ENCODE measurements at places on chromosomes 7 and 10.
A peak's percentile ranks its signal among the peaks of the same experiment; 100 is the strongest.

DNA sequence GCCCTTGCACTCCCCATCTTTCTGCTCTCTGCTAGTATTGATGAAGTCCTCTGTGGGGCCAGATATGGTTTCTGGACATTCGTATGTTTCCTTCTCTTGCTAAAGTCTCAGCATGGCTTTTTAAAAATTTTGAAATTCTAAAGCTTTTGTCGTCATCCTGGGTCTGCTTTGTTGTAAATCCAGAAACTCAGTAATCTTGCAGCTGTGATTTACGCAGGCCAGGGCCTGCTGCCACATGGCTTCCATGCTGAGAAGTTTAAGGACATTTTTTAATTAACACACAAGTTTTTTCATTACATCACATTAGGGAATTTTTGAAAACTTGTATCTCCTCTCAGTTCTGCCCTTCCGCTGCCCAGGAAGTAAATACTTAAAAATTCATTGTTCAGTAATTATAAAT, 686.1 kb upstream of the IGFBP3 start:
- DNase-seq: no peak

- no peak for DNase-seq
Observed at GRCh38 chr7:138898255-138898654, 82.9 kb downstream of the KIAA1549 start.

GRCh38 chr7:110881721-110882120, 209.2 kb upstream of the LRRN3 start:
- no peak for DNase-seq

DNA sequence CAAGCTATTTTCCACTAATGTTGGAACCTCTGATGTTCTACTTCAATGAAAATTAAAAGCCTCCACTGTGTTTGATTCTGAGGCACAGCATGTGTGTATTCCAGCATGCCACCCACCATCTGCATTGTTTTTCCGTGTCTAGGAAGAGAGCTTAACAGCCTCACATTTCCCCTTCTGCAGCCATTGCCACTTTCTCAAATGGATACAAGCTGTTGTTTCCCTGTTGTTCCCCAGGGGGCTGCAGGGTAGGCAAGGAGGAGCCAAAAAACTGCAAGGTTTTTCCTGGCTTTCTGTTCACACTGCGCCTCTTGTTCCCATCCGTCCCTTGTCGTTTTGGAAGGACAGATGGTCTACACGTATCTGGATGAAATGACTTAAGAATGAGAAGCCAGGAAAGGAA, 72.3 kb upstream of the DNAJB12 start:
- peak; percentile 32 for DNase-seq

- no peak for DNase-seq
Observed at GRCh38 chr7:31646942-31647341, 40.1 kb upstream of the PPP1R17 start.

DNA sequence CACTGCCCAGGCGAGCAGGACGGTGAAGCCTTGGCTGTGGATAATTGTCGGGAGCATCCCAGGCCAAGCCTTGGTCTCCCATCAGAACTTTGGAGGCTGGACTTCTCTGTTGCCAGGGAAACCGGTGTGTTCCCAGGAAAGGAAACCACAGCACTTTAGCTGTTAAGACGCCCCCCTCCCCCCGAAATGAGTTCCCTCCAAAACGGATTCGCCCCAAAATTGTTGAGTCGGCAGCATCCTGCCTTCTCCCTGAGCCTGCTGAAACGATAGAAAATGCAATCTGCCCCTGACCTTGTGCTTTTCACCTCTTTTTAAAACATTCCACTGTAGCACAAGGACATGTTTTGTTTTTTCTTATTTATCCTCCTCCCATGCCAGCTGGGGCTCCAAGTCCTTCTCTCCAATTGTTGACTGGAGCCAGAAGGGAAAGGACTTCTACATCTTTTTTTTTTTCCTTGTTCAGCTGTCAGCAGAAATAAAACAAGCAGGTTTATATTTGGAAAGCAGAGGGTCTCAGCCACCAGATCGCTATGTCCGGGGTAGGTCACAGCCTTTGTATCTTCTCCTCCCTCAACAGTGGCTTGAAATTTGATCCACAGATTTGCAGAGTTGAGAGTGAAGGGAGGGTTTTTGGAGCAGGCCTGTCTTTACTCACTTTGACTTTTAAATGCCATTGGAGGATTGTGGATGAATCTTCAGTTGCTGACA, 116.5 kb downstream of the ZMIZ1 start:
- peak; percentile 71 for DNase-seq

DNA sequence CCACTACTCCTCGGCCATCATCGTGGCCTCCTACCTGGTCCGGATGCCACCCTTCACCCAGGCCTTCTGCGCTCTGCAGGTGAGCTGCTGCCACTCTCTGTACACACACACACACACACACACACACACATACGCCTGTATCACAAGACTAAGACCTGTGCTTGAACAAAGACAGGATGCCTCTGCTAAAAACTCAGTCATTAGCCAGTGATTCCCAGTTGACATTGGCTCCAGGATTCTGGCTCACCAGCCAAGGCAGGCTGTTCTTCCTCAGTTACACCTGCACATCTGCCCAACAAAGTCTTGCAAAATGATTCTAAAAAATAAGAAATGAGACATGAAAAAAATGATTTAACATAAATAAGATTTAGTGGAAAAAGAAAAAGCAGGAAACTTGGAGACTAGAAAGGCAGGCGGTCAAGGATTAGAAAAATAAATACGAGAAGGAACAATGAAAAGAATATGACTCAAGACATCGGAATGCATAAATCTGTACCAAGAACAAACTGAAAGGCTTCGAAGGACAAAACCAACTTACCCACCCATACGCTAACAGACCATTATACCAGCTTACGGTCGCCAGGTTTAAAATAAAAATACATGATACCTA, 7.4 kb upstream of the LRRC18 start:
- no peak for DNase-seq

- DNase-seq: no peak
Observed at GRCh38 chr7:1939434-1940401, 269.6 kb downstream of the ELFN1 start.

DNA sequence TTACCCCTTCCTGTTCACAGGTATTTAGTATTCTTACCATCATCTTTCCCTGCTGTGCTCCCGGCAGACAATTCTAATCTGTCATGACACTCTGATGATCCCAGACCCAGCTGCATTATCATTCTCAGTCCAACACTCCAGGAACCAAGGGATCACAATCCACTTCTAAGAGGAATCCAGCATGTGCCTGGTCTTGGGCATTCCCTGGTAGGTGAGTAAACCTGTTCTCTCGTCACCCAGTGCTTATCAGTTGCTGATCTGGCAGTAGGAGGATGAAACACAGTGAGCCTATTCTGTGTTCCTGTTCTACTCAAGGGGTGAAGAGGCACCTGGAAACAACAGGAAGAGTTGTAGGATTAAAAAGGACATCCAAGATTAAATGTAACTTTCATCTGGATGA, 1.3 kb upstream of the DMBT1 start:
- peak; percentile 14 for DNase-seq

- no peak for DNase-seq
Observed at GRCh38 chr10:121611393-121612159, 13.3 kb upstream of the FGFR2 start.

GRCh38 chr10:72132854-72133253, 44.5 kb upstream of the SPOCK2 start:
- DNase-seq: no peak

GRCh38 chr7:22541789-22542188, 41.8 kb upstream of the STEAP1B start:
- no peak for DNase-seq

- DNase-seq: peak; percentile 20
Observed at GRCh38 chr7:5550385-5550784, 126.8 kb upstream of the TNRC18 start.

DNA sequence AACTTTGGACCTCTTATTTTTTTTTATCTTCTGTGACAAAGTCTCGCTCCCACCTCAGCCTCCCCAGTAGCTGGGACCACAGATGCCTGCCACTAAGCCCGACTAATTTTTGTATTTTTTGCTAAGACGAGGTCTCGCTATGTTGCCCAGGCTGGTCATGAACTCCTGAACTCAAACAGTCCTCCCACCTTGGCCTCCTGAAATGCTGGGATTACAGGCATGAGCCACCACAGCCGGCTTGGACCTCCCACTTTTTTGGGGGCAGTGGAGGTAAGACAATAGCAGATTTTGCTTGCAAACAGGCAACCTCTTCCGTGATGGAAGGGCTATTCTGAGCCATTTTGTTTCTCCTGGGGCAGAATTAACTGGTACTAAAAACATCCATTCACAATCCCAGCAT, 1.2 kb upstream of the TRRAP start:
- no peak for DNase-seq

GRCh38 chr7:23471106-23471859, 992 bp upstream of the IGF2BP3 start:
- peak; percentile 91 for DNase-seq

GRCh38 chr7:155173905-155174304, 103.8 kb downstream of the HTR5A start:
- no peak for DNase-seq

GRCh38 chr7:2151801-2152612, 80.7 kb downstream of the MAD1L1 start:
- DNase-seq: peak; percentile 59

GRCh38 chr10:42984035-42984610, 92.7 kb upstream of the RET start:
- DNase-seq: no peak

DNA sequence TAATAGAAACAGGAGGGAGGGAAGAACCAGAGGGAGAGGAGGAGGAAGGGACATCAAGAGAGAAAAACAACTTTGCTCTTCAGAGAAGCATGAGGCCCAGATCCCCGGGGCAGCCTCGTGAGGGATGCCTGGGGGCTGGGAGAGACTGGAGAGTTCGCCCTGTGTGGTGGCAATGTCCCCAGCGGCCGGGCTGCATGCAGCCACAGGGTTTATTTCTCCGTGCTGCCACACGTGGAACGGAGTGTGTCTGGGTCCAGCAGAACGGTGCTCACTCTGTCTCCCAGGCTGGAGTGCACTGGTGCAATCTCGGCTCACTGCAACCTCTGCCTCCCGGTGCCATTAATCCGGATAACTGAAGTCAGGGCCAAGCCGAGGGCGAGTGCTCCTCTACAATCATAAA, 257.7 kb downstream of the ACTR3B start:
- DNase-seq: peak; percentile 27

GRCh38 chr10:30510184-30510931, 76.4 kb downstream of the MAP3K8 start:
- no peak for DNase-seq

DNA sequence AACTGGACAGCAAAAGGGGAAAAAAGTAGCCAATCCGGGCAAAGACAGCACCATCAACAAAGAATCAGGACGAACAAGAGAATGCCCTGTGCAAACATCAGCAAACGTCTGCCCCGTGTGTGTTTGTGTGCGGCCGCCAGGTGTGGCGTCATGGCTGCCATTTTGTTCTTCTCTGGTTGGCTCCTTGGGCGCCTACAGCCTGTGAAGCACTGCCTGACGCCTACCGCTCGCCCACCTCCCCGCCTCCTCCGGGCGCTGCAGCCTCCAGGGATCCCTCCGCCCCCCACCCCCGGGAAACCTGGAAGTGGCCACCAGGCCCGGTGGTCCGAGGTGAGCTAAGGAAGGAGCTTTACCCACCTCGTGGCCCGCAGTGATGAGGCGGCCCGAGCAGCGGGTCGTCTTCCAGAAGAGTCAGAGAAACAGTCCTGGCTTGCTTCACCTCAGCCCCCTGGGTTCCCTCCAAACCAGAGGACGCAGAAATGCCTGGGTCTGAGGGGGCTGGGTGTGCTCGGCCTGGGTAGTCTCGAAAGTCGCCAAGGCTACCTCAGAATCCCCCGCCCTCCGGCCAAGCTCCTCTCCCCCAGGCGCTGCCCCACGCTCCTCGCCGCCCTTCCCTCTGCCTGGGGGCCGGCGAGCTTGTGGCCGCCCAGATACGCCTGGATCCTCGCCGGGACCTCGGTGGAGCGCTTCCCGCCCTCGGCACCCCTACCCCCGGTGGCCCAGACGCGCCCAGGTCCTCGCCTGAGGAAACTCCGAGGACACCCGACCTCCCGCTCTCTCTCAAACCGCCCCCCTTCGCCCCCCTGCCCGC, 61.8 kb upstream of the IL6 start:
- DNase-seq: no peak
